AG08395 (cell line): ENCODE measurements at places on chromosomes 4 and X.

DNA sequence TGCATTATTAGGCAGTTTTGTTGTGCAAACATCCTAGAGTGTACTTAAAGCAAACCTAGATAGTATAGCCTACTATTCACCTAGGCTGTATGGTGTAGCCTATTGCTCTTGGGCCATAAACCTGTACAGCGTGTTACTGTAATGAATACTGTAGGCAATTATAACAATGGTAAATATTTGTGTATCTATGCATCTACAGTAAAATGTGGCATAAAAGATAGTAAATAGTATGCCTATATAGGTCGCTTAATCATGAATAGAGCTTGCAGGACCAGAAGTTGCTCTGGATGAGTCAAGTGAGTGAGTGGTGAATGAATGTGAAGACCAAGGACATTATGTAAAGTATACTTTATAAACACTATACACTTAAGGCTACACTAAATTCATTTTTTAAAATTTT, 16.6 kb downstream of the USO1 start:
- DNase-seq: no peak

GRCh38 chr4:146342600-146343192, 128.4 kb downstream of the REELD1 start:
- DNase-seq: peak; percentile 17

GRCh38 chr4:73142995-73143547, 73.6 kb upstream of the COX18 start:
- no peak for DNase-seq

- peak; percentile 55 for DNase-seq
Measured at GRCh38 chr4:150010525-150011126, 67.6 kb upstream of the DCLK2 start.

DNA sequence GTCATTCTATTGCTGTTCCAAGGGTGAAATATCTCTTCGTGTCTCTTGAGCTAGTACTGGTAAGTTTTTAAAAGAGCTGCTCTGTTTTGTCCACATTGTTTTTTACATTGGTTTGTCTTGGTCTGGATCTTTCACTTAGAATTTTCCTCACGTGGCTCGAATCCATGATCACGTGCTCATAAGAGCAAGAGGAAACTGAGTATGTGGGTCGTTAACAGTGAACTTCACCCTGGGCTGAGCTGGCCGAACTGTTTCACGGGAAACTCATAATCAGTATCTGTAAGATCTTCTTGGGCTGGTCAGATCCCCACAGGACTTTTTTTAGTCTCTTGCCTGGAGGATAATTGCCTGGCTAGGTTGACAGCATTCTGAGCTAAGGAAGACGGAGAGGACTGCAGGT, 77.8 kb upstream of the HELT start:
- no peak for DNase-seq

DNA sequence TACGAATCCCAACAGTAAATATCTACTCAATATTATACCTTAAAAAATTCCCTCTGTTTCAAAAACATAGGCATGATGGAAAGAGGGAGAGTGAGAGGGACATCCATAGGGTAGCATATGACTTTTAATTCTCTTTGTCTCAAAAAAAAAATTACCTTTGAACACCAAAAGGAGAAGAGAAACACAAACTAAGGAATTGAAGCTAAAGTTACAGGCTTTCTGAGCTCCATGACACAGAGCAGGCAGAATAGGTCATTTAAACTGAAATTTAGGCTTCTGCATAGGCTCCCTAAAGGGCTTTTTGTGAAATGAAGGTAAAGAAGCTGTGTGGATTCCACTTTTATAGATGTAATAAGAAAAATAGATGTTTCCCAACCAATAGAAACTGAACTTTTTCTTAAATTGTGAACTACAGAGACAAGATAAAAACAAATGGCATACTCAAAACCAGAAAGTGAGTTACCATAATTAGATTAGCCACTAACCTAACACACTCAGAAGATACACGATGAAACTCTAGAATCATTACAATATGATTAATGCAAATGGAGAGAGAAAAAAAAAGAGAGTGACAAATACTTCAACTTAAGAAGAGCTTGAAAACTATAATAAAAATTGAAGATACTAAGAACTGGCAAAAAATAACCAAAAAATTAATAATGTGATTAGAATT, 584.6 kb downstream of the GABRG1 start:
- DNase-seq: no peak

DNA sequence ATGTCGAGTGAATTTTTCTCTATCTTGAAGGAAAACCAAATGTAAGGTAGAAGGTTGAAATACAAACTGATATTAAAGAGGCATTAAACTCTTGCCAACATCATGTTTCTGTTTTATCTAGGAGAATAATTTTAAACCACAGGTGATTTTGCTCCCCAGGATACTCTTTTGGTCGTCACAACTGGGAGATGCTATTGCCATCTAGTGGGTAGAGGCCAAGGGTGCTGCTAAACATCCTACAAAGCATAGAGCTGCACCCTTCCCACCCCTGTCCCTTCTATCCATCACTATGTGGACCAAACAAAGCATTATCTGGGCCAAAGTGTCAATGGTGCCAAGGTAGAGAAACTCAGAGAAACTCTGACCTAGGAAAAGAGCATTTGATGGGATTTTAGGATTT, 154.6 kb upstream of the MAGEB2 start:
- no peak for DNase-seq

DNA sequence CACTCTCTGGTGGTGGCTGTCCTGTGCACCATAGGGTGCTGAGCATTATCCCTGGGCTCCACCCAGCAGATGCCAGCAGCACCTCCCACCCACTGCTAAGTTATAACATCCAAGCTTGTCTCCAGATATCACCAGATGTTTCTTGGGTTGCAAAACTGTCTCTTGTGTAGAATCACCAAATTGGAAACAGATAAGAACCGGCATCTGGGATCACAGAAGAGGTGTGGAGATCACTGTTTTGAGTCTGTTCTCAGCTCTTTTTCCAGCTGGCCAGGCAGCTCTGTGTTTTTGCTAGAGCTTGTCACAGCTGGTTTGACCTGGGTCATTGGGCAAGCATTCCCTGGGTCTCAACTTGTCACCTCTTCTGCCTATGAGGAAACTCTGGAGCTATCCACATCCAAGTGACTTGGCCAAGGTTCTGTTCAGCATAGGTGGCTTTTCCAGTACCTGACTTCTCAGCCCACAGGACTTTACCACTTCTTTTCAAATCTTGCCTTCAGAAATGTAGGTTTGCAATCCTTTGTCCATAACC, 15.3 kb upstream of the PUDP start:
- DNase-seq: no peak
